ENCODE measurements at places on chromosomes 1 and 21. TPM values are rescaled to one million over a fixed set of nuclear protein-coding genes. Genes with fewer than 3 reads are reported as not detected.

TSPAN2 gene
- 1.2 TPM for total RNA-seq

GRCh38 chr1:42173155-42173933 is 8.8 kb upstream of the GUCA2A start:
- H3K36me3 ChIP-seq, result no peaks in the 10 kb centered on the region
- peak; percentile 72 for DNase-seq
- no peak overlapping the region for H3K4me3 ChIP-seq
- no peak overlapping the region for H3K27ac ChIP-seq
- no peaks in the 10 kb centered on the region for H3K4me1 ChIP-seq

DNA sequence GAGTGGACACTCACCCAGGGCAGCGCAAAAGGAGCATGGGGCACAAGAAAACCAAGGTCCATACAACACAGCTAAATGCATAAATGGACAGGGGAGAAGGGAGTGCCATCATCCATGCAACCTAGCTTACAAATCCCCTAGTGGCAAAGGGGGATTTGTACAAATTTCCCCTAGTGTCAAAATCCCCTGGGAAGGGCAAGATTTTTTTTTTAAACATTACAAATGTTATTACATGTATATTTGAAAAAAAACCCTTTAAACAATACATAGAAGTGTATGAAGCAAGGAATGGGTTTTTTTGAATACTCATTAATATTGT is 89.6 kb upstream of the IVNS1ABP start:
- H3K4me3 ChIP-seq, result no peak overlapping the region
- no peak overlapping the region for H3K27ac ChIP-seq
- no peaks in the 10 kb centered on the region for H3K27me3 ChIP-seq
- peaks cover 48% of the 10 kb centered on the region for H3K36me3 ChIP-seq
- no peak for DNase-seq

DNA sequence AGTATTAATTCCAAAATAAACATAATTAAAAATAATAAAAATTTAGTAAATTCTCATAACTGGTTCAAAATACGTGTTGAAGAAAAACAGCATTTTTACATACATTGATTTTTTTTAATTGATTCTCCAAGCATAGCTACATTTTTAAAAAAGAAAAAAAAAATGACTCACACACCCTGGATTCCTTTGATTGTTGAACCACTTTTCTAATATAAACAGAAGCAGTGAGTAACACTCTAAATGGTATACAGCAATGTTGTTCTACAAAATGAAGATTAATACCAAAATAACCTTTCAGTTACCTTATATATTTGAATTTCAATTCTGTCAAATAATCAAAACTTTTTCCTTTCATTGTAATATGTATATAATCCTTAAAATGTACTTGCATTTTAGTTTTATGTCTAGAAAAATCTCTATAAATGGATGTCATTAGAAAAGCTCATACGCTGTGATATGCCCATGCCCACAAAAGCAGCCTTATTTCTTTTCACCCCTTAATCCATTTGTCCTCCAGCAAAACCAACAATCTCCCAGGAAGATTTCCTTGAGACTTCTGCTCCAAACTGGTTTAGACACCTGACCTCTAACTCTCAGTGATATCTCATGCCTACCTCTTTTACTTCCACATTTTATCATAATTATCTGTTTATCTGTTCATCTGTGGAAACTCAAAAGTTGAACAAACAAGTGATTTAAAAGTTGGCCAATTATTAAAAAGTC is 246.4 kb upstream of the NR5A2 start:
- no peak overlapping the region for H3K27ac ChIP-seq
- DNase-seq, result no peak
- peaks cover 9% of the 10 kb centered on the region for H3K27me3 ChIP-seq
- H3K36me3 ChIP-seq, result no peaks in the 10 kb centered on the region
- peaks cover 3% of the 10 kb centered on the region for H3K4me1 ChIP-seq

AKR7A3 gene
- 1.0 TPM for total RNA-seq

TAGLN2 gene
- total RNA-seq, result 384 TPM

GRCh38 chr1:156781585-156782186 is 14.4 kb downstream of the PRCC start:
- no peaks in the 10 kb centered on the region for H3K27me3 ChIP-seq
- DNase-seq, result no peak
- H3K36me3 ChIP-seq, result peaks cover 19% of the 10 kb centered on the region
- no peak overlapping the region for H3K27ac ChIP-seq

- H3K4me3 ChIP-seq, result no peak overlapping the region
- DNase-seq, result no peak
- H3K4me1 ChIP-seq, result peaks cover 29% of the 10 kb centered on the region
- no peaks in the 10 kb centered on the region for H3K27me3 ChIP-seq
Measured at GRCh38 chr1:89866568-89866967, 45.7 kb downstream of the LRRC8D start.

- peaks cover 1% of the 10 kb centered on the region for H3K4me1 ChIP-seq
- peaks cover 27% of the 10 kb centered on the region for H3K36me3 ChIP-seq
- no peak for DNase-seq
- H3K27me3 ChIP-seq, result no peaks in the 10 kb centered on the region
Measured at GRCh38 chr1:26848941-26849774, 13.8 kb upstream of the SFN start.

AQP10 gene
- total RNA-seq, result not detected

DNA sequence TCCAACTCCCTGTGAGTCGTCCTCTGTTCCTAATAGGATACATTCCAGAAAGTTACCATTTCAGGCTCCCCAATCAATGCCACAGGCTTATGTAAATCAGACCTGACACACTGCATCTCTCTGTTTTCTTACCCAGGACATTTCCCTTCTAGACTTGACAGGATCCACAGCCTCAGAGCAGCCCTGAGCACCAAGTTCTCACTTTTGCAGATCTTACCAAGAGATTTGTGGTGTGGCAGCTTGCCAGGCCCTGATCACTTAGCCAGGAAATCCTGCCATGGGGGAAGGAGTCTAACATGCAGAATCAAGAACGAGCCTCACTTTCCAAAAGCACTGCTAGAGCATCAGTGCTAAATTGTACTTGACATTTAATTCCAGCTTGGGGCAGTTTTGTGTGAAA is 202.9 kb downstream of the TBX15 start:
- H3K4me1 ChIP-seq, result no peaks in the 10 kb centered on the region
- DNase-seq, result no peak
- no peaks in the 10 kb centered on the region for H3K36me3 ChIP-seq
- H3K4me3 ChIP-seq, result no peak overlapping the region
- H3K27me3 ChIP-seq, result no peaks in the 10 kb centered on the region

HES4 gene
- total RNA-seq, result 1.1 TPM

GRCh38 chr1:113930499-113931161 is 1.5 kb downstream of the HIPK1 start:
- H3K36me3 ChIP-seq, result peaks cover 17% of the 10 kb centered on the region
- peak; percentile 60 for DNase-seq
- H3K27me3 ChIP-seq, result no peaks in the 10 kb centered on the region

- H3K4me3 ChIP-seq, result no peak overlapping the region
- H3K27me3 ChIP-seq, result no peaks in the 10 kb centered on the region
- no peak for DNase-seq
- H3K4me1 ChIP-seq, result no peaks in the 10 kb centered on the region
- no peaks in the 10 kb centered on the region for H3K36me3 ChIP-seq
- no peak overlapping the region for H3K27ac ChIP-seq
Measured at GRCh38 chr1:208688656-208689315, 444.6 kb upstream of the PLXNA2 start.

DNA sequence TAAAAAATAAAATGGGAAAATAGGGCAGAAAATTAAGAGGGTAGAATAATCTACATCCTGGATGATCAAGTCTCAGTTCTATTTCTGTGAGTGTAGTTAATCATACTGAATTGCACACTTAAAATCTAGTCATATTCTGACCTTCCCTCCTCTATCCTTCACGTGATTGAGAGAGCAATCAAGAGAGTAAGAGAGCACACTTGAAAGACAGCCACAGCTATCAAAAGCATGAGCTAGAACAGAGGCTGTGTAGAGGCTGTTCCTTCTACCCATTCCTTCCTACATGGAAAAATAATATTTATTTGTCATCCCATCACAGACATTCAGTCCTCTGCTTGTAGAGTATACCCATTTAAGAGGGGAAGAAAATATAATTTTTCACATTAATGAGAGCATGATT is 52.4 kb downstream of the PHC2 start:
- peaks cover 33% of the 10 kb centered on the region for H3K4me1 ChIP-seq
- DNase-seq, result no peak
- no peak overlapping the region for H3K4me3 ChIP-seq
- H3K36me3 ChIP-seq, result no peaks in the 10 kb centered on the region
- no peak overlapping the region for H3K27ac ChIP-seq
- peaks cover 24% of the 10 kb centered on the region for H3K27me3 ChIP-seq

DNA sequence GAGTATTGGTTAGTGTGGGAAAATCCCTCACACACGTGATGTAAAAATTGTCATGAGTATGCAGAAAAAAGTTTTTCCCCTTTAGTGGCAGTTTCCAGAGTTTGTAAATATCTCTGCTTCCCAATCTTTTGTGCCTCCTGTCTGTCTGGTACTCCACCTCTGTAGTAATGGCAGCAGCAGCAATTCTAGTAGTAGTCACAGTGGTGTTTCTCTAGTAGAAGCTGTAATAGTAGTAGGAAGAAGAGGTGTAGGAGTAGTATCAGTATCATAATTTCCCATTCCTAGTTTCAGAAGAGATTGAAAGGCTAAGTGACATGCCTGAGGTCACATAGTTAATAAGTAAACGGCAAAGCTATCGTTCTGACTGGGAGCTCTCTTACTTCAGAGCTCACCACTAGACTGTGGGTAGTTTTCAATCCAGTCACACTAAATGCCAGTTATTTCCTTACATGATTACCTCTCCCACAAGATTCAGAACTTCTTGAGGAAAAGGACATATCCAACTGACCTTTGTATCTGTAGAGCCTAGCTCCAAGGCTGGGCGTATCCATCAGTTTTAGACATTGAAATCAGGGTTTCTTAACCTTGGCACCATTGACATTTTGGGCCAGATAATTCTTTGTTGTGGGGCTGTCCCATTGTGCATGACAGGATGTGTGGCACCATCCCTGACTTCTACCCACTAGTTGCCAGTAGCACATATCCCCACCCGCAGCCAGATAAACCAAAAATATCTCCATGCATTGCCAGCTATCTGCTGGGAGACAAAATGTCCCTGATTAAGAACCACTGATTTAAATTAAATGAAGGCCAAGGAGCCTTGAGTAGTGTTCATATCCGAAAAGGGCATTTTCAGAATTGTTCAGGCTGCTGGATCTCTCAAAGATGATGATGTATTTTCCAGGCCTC is 135.9 kb downstream of the FGGY start:
- H3K4me3 ChIP-seq, result no peak overlapping the region
- peaks cover 1% of the 10 kb centered on the region for H3K36me3 ChIP-seq
- peaks cover 5% of the 10 kb centered on the region for H3K4me1 ChIP-seq
- no peaks in the 10 kb centered on the region for H3K27me3 ChIP-seq

- no peak overlapping the region for H3K4me3 ChIP-seq
- peaks cover 49% of the 10 kb centered on the region for H3K4me1 ChIP-seq
- H3K27ac ChIP-seq, result peak overlapping the region; percentile 8
- peaks cover 19% of the 10 kb centered on the region for H3K27me3 ChIP-seq
Measured at GRCh38 chr1:206800411-206800810, 28.1 kb upstream of the IL10 start.

DNA sequence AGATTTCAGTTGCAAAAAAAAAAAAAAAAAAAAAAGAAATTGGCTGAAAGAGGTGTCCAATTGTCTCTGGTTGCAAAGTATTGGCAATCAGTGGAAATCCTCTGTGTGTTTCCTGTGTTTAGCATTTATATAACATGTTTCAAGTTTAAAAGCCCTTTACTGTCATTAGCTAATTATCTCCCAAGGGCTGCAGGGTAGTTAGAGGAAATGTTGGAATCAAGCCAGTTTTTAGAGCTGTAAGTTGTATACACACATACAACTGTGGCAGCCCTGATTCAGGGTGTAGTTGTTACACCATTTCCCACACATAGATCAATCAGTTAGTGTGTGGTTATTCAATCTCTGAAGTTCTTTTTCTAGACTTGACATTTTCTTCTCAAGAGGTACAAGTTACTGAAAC is 8.9 kb upstream of the ZNF326 start:
- H3K4me3 ChIP-seq, result no peak overlapping the region
- H3K27me3 ChIP-seq, result peaks cover 11% of the 10 kb centered on the region
- peaks cover 1% of the 10 kb centered on the region for H3K4me1 ChIP-seq
- DNase-seq, result no peak
- H3K27ac ChIP-seq, result no peak overlapping the region

DNA sequence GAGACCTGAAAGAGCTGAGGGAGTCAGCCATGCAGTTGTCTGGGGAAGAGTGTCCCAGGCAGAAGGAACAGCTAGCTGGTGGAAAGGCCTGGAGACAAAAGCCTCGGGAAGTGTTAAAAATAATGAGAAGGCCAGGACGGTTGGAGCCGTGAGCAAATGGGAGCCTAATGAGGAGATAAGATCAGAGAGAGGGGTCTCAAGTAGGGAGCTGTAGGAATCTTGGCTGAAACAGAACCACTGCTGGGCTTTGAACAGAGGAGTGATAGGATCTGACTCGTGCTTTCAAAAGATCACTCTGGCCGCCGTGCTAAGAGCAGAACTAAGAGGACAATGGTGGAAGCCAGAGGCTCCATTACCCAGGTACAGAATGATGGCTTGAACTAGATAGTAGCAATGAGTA is 1.9 kb upstream of the FOXJ3 start:
- DNase-seq, result no peak
- H3K4me3 ChIP-seq, result no peak overlapping the region
- H3K36me3 ChIP-seq, result no peaks in the 10 kb centered on the region
- peaks cover 28% of the 10 kb centered on the region for H3K4me1 ChIP-seq
- H3K27ac ChIP-seq, result no peak overlapping the region
- H3K27me3 ChIP-seq, result no peaks in the 10 kb centered on the region

DNA sequence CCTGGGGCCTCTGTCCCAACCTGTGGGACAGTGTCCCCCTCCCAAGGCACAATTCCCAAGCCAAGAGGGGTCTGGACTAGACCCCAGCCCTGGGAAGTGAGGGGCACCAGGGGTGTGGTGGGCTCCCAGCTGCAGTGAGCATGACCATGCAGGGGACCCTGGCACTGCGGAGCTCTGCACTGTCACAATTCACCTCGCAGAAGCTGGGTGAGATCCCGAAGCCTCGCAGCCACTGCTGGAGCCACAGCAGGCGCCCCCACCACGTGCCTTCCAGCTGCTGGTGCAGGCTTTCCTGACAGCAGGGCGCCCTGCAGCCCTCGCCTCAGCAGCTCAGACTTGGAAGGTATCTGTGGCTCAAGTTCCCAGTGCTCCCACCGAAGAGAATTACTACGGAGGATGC is 10.0 kb upstream of the SRARP start:
- H3K27ac ChIP-seq, result no peak overlapping the region
- H3K36me3 ChIP-seq, result no peaks in the 10 kb centered on the region

DNA sequence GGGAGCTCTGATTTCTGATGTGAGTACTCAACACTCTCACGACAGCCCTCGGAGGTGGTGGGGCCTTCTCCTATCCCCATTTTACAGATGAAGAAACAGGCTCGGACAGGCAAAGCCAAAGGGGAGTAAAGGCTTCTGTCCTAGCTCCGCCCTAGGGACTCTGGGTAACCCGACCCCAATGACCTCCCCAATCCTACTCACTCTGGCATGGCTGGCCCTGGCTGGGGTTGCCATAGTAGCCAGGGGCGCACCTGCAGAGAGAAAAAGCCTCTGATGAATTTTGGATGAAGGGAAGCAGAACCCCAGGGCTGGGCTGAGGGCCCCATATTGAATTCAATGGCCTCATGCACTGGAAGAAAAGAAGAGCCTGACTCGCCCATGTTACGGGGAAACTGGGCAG is 61.1 kb downstream of the LDLRAD2 start:
- H3K4me1 ChIP-seq, result no peaks in the 10 kb centered on the region
- no peak for DNase-seq
- H3K36me3 ChIP-seq, result no peaks in the 10 kb centered on the region
- no peak overlapping the region for H3K27ac ChIP-seq

OR14K1 gene
- total RNA-seq, result not detected

TGFB2 gene
- total RNA-seq, result not detected

UMODL1 gene
- total RNA-seq, result 0.30 TPM
